NCI-H2227 treated with DMSO at 0.1 percent for 48 hours (cell line): ENCODE measurements at places on chromosomes 5 and 9.

DNA sequence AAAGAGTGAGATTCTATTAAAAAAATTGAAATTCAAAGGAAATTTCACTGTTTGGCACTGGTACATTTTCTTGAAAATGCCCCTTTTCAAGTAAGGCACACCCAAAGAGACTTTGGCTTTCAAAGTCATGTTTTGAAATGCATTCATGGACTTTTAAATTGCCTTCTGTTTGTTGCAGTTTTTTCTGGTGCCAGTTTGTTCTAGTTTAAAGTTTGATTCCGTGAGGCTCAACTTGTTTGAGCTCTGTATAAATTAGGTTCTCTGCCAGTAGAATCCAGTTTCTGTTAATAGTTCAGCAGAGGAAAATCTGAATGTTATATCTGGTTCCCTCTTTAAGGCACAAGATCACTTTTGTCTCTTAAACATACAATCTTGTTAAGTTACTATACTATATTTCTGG lies 16.4 kb downstream of the ATP6V0E1 start:
- no peak for DNase-seq

GRCh38 chr5:87347272-87347671 lies 65.5 kb downstream of the CCNH start:
- no peak for DNase-seq

DNA sequence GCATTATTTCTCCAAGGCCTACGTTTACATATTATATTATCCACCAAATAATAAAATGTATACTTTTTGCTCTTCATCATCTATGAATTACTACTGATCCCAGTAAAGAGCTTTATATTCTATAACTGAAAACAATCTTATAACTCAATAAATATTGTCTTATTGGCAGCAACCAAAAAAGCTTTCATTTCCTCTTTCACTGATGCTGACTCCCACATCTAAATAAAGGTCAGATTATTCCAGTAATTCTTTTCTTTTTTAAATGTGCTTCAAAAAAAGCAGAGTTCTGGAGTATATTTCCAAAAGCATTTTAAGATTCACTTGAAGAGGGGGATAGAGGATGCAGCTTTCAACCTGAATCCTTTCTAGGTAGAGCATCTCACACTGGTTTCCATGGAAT lies 75.3 kb upstream of the NR4A3 start:
- DNase-seq, result no peak

DNA sequence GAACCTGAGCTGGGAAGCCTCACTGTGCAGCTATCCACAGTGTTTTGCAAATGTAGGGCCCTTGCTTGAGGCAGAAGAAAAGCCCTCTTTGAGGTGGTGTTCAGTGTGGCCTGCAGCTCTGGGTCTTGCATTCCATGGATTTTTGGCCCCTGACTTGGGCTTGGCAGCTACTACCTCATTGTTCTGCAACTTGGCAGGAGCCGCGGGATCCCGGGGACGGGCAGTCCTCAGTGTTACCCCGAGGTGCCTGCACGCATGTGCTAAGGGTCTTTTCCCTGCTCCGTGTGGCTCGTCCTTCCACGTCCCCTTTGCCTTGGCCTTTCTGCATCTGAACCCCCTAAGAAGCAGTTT lies 39.8 kb downstream of the NEK6 start:
- no peak for DNase-seq

DNA sequence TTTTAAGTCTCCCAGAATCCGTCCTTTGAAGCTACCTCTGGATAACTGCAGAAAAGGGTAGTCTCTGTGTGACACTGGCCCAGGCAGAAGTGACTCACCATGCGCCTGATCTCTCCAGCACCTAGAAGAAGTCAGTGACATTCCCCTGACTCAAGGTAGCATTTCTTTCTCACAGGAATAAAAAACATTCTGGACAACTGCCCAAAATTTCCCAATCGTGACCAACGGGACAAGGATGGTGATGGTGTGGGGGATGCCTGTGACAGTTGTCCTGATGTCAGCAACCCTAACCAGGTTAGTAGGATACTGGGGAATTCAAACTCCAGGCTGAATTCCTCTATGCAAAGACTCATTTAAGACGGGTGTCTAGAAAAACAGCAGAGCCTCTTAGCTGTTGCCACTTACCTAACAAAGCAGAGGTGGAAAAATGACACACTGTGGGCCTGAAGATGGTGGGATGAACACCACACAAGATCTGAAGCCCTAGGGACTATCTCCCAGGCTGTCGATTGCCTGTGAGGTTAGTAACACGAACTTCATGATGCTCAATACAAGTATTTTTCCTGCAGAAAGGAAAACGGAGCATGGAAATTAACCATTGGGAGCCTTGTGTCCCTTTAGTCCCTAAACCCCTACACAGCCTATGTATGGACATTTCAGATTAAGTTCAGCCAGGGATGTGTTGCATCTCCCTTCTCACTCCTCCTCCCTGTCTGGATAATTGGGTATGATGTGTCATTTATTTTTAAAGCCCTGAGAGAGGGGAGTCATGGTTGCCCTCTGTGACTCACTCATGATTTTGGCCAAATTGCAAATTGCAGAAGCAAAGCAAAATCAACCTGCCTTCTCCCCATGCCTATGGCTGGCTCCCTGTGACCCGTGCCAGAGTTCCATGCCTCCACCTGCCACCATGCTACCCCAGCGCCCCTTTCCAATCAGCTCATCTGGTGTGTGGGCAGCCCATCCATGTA lies 37.2 kb downstream of the THBS4 start:
- no peak for DNase-seq

DNA sequence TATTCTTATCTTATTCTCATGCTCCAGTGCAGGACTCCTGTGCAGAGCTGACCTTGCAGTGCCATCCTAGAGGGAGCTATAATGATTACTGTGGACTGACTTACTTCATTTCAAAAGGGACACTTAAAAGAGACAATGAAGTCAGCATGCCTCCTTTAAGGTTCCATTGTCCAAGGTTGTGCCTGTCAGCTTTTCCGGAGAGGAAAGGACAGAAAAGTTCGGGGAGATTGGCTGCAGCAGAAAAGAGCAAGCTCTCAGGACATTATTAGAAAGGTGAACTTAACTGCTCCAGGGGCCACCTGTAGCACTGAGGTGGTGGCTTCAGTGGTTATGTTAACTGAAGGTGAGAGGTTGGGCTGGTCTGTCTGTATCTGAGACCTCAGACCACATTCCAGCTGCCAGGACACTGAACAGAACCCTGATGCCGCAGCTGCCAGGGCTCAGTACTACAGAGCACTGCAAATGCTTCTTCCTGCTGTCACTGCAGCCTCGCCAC lies 112.9 kb downstream of the ST8SIA4 start:
- no peak for DNase-seq

DNA sequence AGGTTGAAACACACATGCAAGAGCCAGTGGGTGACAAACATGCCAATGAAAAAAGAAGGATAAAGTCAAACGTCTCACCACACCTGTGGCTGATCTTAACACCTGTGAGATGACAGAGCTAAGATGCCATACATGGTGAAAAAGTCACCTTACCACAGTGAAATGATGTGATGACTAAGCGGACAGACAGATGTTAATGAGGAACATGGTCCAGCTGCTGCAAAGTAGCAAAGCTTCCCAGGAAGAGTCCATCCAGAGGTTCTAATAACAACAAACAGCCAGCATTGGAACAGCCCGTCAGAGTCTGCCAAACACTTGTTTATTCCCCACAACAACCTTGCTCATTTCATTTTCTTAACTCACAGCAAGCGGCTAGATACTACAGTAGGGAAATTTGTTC lies 1.9 kb downstream of the KIAA1191 start:
- no peak for DNase-seq

DNA sequence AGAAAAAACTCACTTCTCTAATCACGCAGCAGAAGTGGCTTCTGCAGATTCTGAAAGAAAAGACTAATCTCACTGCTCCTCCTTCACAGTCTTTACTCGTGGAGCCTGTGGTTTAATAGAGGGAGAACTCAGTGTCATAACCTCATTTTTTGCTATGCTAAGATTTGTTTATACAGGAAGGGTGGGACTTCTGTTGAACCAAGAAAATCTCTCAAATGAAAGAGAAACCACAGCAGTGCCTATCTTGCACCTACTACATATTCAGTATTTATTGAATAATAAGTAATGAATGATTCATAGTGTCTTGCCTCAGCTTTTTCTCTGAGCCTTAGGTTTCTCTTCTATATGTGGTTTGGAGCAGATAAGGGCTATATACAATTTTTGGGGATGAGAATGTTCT lies 136.1 kb upstream of the DMAC1 start:
- no peak for DNase-seq

DNA sequence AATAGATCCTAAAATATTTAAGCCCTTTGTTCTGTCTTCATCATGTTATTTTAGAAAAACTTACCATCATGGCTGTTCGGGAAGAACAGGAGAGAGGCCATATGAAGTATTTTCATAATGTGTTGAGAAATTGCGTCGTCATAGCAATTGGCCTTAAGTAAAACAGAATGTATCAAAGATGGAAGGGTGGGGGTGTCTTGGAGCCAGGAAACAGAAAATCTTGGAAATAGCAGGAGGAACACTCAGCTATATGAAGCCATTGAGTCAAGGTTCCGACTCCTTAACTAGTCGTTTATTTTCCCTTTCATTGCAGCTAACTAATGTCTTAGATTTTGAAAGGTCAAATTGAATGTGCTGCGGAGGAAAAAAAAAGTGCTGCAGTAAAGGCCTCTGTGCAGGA lies 1.3 kb downstream of the SPTAN1 start:
- DNase-seq, result no peak

DNA sequence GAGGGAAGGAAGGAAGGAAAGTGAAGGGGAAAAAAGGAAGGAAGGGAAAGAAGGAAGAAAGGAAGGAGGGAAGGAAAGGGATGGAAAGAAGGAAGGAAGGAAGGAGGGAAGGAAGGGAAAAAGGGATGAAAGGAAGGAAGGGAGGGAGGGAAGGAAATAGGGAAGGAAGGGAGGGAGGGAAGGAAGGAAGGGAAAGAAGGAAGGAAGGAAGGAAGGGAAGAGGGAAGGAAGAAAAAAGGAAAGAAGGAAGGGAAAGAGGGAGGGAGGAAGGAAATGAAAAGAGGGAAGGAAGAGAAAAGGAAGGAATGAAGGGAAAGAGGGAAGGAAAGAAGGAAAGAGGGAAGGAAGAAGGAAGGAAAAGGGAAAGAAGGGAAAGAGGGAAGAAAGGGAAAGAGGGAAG lies 136.9 kb downstream of the BARX1 start:
- DNase-seq, result no peak

DNA sequence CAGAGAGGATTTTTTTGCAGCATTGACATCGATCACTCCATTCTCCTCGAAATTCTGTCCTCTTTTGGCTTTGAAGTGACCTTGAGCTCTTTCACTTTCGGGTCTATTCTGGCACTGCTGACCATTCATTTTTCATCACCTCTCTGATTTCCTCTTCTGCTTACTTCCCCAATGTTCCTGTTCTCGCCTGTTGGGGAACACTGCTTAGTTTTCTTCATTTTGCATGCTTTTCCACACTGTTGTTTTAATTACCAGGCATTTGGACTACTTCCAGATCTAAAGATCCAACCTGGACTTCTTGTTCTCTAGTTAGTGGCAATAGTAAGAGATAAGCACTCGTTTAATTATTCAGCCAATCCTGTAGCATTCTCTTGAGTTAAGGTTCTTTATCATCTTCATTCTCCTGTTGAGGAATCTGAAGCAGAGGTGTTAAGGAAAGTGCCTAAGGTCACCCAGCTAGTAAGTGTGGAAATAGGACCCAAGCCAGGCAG lies 53.4 kb downstream of the MAN2A1 start:
- no peak for DNase-seq

- DNase-seq, result no peak
Observed at GRCh38 chr5:110572729-110573128, 153.7 kb downstream of the TMEM232 start.

- DNase-seq, result no peak
Observed at GRCh38 chr5:43255704-43256103, 57.5 kb downstream of the HMGCS1 start.

DNA sequence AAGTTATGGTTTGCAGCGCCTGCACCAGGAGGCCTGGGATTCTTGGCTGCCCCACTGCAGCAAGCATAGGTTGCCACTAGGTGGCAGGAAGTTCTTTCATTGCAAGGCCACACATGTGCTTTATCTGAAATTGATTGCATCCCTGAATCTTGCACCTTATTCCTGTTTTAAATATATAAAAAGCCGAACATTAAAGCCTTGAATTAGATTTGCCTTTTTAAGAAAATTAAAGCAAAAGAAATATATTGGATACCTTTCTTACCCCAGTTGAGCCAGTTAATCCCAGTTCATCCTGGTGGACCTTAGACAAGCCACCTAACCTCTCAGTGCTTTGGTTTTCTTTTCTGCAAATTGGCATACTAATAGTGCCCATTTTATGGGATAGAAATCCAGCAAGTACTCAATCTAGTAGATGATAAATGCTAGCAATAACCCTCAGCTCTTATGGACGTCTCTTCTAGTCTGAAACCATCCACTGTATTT lies 6.3 kb upstream of the TRMT10B start:
- DNase-seq, result peak; percentile 13

DNA sequence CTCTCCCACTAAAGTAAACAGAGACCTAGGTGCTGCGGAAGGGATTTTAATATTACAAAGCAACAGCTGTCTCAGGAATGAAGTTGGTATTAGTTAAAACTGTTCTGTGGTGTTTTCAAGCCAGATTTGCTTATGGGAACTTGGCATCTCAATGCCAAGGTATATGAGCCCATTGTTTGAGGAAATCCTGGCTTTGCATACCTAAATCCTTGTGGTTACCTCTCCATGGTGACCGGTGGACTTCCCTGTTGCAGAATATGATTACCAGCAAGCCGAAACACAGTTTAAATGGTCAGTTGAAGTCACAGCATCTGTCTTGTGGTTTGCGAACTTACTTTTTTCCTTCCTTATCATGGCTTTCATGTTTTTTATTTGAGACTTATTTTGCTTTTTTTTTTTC lies 62.3 kb upstream of the TXNDC8 start:
- no peak for DNase-seq

DNA sequence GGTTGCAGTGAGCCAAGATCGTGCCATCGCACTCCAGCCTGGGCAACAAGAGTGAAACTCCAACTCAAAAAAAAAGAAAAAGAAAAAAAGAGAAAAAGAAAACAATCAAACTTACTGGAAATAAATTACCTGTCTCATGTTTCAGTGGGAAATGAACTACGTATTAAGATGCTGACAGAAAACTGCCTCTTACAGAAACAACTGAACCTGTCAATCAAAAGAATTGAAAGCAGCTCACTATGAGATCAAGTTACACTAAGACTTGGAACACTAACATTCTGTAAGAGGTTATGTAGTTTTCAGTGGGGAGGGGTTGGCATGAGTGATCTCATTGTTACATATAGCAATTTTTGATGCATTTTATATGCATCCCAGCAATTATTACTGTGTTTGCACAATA lies 64.4 kb upstream of the SPATA31E1 start:
- no peak for DNase-seq

DNA sequence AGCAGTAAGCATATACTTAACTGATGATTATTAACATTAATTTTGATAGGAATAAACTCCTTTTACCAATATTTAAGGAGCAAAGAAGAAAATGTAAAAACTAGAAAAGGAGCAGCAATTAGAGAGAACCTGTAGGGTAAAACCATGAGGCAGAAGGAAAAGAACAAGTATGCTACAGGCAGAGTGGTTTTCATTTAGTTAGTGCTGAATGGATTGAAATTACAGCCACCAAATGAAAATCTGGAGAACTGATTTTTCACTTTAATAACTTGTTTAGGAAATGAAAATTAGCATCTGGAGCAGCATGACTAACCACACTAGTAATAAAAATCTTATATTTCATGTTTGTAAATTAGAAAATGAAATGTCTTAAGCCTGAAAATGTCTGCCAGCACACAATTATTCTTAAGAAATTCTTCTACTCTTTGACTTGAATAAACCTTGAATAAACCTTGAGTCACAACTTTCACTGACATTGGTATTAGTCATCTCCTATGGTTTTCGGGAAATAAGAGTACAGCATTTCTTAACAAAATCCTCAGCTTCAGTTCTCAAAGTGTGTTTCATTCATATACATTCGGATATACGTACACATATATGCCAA lies 1504.9 kb upstream of the C9orf72 start:
- DNase-seq, result no peak

GRCh38 chr9:131873891-131874440 lies 134.1 kb upstream of the RAPGEF1 start:
- no peak for DNase-seq
